Heart left ventricle (tissue), 16 donors: ENCODE measurements at places on chromosomes 12 and 14.

DNA sequence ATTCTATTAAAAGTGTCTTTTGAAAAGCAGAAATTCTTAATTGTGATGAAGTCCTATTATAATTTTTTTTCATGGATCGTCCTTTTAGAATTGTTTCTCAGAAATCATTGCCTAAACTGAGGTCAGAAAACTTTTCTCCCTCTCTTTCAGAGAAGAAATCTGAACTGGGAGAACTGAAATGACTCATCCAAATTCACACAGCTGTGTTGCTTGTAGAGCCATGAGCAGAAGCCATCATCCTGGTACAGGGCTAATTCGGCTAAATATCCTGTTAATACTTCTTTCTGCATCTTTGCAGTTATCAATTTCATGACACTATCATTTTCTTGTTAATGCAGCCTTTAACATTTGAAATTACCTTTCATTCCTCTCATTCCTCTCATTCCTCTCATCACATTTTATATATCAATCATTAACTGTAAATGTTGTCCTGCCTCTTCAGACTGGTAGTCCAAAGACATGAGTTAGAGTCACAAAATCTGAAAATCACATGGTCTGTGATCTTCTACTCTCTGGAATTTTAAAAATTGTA, 15.5 kb downstream of the SLC15A5 start:
- no peak for DNase-seq

- no peak for DNase-seq
These were observed 1.3 kb downstream of the LRP1-AS start for GRCh38 chr12:57146092-57146491.

DNA sequence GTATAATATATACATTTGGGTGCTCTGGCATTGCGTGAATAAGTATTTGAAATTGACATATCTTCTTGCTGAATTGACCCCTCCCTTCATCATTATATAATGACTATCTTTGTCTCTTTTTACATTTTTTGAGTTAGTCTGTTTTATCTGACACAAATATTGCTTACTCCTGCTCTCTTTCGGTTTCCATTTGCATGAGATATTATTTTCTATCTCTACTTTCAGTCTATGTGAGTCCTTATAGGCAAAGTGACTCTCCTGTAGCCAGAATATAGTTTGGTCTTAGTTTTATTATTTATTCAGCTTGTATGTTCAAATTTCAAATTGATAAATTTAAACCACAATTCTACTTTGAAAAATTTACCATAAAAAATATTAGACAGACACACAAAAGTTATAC, 491.0 kb downstream of the NAV3 start:
- DNase-seq: no peak

- no peak for DNase-seq
These were observed 18.7 kb upstream of the CLMN start for GRCh38 chr14:95338436-95338835.

DNA sequence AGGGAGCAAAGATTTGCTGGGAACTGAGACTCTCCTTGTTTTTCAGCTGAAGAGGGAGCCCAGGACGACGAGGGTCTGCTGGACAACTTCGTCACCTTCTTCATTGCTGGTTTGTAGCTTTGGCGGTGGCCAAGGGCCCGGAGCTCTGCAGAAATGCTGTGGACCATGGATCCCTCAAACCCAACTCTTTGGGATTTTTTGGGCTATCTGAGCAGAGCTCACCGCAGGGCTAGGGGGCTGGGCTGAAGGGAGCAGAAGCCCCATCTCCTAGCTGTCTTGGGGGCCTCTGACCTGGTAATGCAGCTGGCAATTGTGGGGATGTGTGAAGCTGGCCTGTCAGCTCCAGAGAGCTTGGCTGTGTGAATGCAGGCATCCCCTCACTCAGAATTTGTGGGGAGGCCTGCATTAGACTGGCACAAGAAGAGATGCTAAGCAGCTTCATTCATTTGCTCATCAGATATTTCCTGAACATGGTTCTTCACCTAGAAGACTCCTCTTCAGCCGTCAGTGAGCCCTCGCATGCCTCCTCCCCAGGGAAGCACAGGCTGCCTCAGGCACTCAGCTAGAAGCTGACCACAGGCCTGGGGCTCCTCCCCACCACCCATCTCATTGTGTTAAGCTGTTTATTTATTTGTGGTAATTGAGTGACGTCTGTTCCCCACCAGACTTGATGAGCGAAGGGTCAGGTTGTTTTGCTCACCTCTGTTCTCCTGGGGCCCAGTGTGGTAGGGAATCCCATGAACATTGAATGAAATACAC, 32.2 kb downstream of the CYP46A1 start:
- DNase-seq: no peak

DNA sequence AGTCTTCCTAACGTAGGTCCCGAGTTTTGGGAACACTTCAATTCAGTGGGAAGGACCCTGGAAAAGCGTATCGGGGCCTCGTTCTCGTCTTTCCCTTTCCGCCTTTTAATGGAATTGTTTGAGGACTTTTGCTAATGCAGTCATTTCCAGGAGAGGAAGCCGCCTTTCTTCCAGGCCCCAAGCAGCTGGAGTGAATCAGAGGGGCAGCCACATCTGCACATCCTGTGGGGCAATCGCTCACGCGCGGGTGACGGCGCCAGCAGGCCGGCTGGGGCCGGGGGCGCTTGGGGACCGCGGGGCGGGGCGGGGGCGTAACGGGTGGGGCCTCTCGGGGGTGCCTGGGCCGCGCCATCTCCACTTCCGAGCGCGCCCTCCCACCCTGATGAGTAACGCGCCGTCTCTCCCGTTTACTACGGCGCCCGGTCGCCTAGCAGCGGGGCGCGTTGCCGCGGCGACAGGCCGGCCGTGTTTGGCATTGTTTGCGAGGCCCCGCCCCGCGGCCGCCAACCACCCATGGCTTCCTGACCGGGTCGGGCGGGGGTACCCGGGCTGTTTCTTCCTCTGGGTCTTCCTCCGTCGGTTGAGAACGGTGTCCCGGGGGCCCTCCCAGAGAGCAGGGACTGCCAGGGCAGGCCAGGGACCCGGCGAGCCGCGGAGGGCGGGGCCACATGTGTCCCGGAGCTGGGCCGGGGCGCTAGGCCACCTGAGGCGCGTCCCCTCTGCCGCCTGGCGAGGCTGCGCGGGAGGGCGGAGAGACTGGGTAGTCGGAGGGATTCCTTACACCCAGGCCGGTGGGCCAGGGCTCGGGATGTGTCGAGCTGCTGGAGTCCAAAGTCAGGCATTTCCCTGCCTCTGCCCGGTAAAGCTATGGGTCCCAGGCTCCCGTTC, 2.3 kb downstream of the GSG1 start:
- DNase-seq: peak; percentile 95

- DNase-seq: peak; percentile 88
These were observed 8.6 kb downstream of the SETD1B start for GRCh38 chr12:121812320-121812871.

- DNase-seq: no peak
These were observed 39.9 kb downstream of the PPP4R3A start for GRCh38 chr14:91470216-91470615.

GRCh38 chr12:77953528-77954205, 123.0 kb downstream of the NAV3 start:
- no peak for DNase-seq

- no peak for DNase-seq
These were observed 42.9 kb downstream of the SFSWAP start for GRCh38 chr12:131753757-131754156.

DNA sequence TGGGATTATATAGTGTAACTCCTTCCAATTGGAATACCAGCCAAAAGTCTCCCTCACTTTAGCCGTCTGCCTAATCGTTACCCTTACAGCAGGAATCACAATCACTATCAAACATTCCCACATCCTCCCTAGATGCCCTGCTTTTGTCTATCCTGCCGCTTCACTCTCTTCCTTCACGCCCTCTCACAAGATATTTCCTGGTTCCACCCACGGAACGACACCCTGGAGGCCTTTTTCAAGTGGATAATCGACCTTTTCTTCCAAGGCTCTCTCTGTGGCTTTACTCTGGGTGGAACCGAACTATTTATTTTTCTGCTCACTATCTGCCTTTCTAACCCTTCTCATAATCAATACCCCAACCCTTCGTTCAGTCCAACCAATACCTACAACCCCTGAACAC, 58.9 kb downstream of the MOK start:
- DNase-seq: no peak

- no peak for DNase-seq
These were observed 4.4 kb upstream of the FAM186B start for GRCh38 chr12:49609875-49610154.

- DNase-seq: no peak
These were observed 47.9 kb downstream of the PPP1R12A start for GRCh38 chr12:79886917-79887519.

GRCh38 chr14:99688629-99689028, 4.5 kb downstream of the CYP46A1 start:
- DNase-seq: no peak

GRCh38 chr14:71758229-71758951, 173.8 kb upstream of the RGS6 start:
- no peak for DNase-seq

GRCh38 chr12:66379616-66380015, 77.3 kb downstream of the HELB start:
- no peak for DNase-seq

DNA sequence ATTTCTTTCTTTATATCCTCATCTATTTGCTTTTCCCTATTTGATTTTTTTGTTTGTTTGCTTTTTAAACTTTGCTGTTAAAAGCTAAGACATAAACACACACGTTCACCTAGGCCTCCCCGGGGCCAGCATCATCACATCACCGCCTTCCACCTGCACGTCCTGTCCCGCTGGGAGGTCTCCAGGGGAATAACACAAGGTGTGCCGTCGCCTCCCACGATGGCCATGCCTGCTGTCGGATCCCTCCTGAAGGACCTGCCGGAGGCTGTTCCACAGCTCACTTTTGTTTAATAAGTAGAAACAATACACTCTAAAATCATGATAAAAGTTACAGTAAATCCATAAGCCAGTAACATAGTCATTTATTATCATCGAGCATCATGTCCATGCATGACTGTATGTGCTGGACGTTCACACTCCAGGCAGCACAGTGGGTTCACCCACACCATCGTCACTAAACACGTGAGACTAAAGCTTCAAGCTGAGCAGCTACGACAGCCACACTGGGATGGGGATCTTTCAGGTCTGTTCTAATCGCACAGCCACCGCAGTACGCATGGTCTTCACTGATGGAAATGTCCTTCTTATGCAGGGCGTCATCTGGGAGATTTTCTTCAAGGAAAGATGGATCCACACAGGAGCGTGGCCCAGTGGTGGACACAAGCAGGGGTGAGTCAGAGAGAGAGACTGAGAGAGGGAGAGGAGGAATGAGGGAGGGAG, 3.6 kb downstream of the RIMBP2 start:
- peak; percentile 10 for DNase-seq

GRCh38 chr12:9039397-9039977, 50.1 kb downstream of the KLRG1 start:
- no peak for DNase-seq

DNA sequence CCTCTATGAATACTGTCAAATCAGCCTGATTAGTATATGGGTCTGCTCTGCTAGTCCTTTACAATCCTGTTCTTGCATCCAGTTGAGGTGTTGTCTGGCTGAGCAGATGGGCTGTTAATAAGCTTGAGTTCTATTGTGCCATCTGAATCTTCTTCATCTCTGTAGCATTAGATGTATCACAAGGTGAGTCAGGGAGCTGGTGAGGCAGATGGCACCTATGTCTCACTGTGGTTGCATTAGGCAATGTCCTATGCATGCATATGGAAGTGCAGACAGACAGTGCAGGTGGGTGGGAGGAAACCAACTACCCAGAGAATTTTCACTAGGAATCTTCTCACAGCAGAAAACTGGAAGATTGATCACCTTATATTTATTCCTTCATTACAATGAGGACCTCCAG, 165.7 kb upstream of the STXBP6 start:
- DNase-seq: no peak

- DNase-seq: no peak
These were observed 19.1 kb downstream of the BBS10 start for GRCh38 chr12:76329159-76329558.

- peak; percentile 65 for DNase-seq
These were observed 4.1 kb upstream of the RHOJ start for GRCh38 chr14:63200035-63200740.

DNA sequence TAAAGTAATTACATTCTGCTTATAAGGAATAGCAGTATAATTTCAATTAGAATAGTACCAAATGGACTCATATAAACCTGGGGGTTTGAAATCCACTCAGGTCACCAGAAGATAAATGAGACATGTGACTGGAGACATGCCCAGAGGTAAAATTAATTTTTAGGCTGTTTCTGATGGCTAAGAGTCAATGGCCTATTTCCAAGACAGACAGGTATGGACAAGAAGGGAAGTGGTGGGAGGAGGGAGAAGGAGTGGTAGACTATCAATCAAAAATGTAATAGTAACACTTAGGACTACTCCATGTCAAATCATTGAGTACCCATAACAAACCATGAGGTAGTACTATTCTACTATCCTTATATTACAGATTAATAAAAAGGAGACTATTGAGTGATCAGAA, 544.0 kb downstream of the GALC start:
- no peak for DNase-seq

- no peak for DNase-seq
These were observed 92.5 kb upstream of the RFX4 start for GRCh38 chr12:106490264-106490663.

DNA sequence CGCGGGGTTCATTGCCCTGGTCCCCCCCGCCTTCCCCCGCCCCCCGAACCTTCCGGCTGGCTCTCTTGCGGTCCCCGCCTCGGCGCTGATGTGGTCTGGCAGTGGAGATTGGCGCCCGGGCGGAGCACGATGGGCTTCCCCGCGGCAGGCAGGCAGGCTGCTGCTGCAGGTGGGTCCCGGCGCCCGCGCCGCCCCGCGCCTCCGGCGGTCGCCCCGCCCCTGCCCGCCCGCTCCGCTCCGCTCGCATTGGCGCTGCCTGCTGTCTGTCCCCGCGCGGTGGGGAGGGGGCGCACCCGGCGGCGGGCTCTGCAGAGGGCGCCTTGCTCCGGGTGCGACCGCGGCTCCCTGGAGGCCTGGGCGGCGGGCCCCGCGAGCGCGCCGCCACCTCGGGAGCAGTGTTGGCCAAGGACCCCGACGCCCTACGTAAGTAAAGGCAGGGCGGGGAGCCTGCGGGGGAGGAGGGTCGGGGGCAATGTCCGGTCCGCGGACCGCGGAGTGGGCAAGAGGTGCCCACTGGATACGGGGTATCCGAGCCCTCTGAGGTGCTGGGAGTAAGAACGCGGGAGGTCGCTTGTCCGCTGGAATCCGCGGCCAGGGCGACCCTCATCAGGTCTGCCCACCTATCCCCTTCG, at the start of gene AKAP5:
Gene AKAP5, plus strand, starts transcription at position 309 of the 632 bp plus-strand sequence. CDS start 2,896 bp downstream, outside the sequence.
- peak; percentile 49 for DNase-seq

DNA sequence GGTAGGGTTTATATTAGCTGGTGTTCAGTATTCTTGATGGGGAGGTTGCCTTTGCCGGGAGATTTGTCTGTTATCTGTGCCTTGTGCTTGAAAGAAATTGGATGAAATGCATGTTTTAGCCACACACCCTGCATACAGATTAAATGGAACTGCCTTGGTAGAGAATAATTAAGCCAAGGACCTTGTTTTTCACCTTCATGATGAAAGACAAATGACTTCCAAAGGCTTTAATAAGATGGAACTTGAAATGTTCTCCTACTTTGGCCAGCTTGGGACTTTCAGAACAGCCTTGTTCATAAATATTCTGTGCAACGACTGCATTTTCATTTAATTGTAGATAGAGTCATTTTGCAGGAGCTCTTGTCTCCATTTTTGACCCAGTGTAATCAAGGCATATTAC, 21.2 kb downstream of the JDP2 start:
- DNase-seq: no peak
